NAMALWA (cell line): ENCODE measurements at places on chromosomes 6 and 20.

- DNase-seq: no peak
Measured at GRCh38 chr20:46872328-46873211, 22.1 kb upstream of the EYA2 start.

DNA sequence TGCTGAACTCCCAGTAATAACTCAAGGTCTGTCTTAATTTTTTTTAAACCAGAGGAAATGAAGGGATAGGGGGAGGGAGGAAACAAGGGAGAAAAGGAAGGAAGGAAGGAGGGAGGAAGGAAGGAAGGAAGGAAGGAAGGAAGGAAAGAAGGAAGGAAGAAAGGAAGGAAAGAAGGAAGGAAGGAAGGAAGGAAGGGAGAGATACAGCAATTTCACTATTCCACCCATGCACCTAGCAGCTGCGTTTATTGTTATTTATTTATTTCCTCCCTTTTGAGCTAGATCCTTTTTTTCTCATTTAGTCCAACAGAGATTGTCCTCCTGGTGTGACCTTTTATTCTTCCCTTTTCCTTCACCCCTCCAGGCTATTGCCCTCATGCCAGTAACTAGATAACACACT, 97.6 kb downstream of the PKHD1 start:
- no peak for DNase-seq

DNA sequence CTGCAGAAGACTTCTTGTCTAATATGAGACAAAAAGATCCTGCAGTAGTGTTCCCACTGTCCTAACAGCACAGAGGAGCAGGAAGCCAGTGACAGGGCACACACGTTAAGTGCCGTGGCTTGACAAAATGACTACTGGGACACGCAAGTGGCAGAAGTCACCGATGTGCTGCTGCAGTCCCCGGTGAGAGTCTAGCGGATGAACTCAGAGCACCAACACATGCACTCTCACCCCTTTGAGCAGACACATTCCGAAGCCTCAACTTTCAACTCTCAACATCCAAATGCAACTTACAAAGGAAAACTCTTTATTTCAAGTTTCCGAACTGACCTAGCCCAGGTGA, 898 bp downstream of the LAMA4 start:
- no peak for DNase-seq

DNA sequence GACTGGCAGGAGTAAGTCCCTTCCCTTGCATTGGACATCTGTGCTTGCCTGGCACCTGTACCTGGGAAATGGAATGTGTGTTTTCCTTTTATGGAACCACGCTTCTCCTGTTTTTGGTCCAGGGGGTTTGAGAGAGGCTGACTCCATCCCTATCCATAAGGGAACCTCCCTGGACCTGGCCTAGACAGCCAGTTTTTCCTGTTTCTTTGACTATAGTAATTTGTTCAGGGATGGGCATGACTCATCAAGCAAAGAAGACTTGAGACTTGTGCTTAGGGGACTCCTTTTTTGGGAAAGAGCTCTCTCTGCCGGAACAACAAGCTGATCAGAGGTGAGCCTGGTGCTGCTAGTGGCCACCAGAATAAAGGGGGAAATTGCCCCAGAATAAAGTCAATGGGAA, 393.8 kb downstream of the CDH26 start:
- DNase-seq: no peak

DNA sequence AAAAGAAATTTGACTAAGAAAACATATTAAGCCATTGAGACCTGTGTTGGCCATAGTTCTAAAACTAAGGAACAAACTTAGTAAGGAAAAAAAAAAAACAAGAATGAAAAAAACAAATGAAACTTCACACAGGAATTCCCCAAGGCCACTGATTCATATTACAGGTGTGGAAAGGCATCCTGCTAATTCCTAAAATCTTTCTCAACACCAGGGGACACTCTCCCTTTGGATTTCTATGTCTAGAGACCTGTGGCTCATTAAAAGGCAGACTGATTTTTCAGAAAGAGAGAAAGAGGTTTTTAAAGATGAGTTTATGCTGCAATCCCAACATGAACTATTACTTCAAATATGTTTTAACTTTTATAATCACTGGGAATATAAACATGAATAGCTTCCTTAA, at the start of gene OR12D1:
OR12D1 (plus strand) TSS at position 341 of the 400 bp plus-strand sequence.
- no peak for DNase-seq
